ENCODE measurements at places on chromosomes 5 and 9. TPM values are rescaled to one million over a fixed set of nuclear protein-coding genes. Genes with fewer than 3 reads are reported as not detected.
A peak's percentile ranks its signal among the peaks of the same experiment; 100 is the strongest.

DNA sequence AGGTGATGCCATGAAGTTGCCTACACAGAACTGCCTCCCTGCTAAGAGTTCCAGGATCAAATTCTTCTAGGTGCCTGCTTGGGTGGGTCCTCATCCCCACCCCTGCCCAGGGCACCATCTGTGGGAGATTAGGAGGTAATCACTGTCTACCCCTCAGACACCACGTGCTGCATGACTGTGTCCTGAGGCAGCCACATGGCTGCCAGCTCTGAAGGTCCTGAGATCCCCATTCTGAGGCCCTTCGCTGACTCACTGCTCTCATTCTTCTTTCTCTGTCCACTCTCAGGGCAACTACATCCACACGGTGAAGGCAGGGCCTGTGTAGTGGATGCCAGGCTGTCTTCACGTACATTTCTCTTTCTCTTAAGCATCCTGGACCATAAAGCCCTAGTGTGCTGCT lies 222.9 kb upstream of the ANKRD55 start:
- DNase-seq: no peak

TAF1L gene
- not detected for total RNA-seq

GRCh38 chr5:377326-377981 lies 55.9 kb downstream of the AHRR start:
- peak; percentile 23 for DNase-seq

GRCh38 chr5:106269252-106269843 lies 1401.4 kb downstream of the EFNA5 start:
- peak; percentile 12 for DNase-seq

GRCh38 chr5:140253985-140254384 lies 48.9 kb downstream of the PFDN1 start:
- no peak for DNase-seq

DNA sequence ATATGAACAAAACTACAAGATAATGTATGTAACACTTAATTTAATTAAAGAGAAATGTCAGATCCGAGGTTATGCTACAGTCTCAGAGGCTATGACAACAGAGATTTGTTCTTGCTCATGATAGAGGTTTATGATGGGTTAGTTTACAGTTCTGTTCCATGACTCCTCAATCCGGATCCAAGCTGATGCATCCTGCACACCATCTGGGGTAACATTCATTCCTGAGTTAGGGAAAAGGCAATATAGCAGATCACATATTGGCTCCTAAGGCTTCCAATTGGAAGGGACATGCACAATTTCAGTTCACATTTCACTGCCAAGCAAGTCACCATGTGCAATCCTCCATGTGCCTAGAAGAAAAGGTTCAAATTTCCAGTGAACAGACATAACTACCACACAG lies 40.4 kb downstream of the ABLIM3 start:
- DNase-seq: no peak

- peak; percentile 54 for DNase-seq
These were observed 256.3 kb downstream of the KIAA0825 start for GRCh38 chr5:94361832-94362796.

GRCh38 chr5:173625673-173626504 lies 9.4 kb upstream of the BOD1 start:
- no peak for DNase-seq

DNA sequence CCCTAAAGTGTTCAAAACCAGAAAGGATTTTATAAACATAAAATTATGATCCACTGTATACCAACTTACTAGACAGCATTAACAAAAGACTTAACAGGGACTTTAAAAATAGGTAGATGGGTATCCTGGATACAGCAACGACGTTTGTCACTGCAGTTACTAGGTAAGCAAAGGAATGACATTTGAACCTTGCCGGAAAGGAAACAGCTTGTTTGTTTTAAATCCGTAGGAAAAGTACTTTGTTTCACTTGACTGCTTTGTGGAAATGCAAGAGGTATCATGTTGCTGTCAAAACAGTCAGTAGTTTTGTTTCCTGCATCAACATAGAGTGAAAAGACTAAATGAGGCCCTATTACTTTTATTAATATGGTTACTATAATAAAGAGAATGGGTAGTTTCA lies 122.9 kb downstream of the CDC42SE2 start:
- DNase-seq: no peak

AGTPBP1 gene
- 10.9 TPM for total RNA-seq

DNA sequence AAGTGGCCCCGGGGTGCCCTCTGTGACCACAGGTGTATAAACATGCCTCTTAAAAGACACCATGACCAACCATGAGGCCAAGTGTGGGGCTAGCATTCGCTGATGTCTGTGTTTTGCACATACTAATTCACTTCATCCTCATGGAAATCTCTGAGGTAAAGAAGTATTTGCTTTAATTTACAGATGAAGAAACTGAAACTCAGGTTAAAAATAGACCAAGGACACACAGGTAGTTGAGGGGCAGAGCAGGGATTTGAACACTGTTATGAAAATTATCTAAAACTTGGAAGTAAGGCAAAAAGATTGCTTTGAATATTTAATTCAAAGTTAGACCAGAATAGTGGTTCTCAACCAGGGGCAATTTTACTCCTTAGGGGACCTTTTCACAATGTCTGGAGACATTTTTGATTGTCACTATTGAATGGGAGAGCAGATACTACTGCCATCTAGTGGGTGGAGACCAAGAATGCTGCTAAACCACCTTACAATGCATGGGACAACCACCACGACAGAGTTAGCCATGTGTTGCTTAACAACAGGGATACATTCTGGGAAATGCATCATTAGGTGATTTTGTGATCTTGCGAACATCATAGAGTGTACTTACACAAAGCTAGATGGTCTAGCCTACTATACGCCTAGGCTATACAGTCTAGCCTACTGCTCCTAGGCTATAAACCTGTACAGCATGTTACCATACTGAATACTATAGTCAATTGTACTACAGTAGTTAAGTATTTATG lies 8.0 kb upstream of the FXN start:
- no peak for DNase-seq

HAND1 gene
- total RNA-seq: 0.45 TPM

- no peak for DNase-seq
These were observed 191.0 kb upstream of the KIF2A start for GRCh38 chr5:62115014-62115413.

DNA sequence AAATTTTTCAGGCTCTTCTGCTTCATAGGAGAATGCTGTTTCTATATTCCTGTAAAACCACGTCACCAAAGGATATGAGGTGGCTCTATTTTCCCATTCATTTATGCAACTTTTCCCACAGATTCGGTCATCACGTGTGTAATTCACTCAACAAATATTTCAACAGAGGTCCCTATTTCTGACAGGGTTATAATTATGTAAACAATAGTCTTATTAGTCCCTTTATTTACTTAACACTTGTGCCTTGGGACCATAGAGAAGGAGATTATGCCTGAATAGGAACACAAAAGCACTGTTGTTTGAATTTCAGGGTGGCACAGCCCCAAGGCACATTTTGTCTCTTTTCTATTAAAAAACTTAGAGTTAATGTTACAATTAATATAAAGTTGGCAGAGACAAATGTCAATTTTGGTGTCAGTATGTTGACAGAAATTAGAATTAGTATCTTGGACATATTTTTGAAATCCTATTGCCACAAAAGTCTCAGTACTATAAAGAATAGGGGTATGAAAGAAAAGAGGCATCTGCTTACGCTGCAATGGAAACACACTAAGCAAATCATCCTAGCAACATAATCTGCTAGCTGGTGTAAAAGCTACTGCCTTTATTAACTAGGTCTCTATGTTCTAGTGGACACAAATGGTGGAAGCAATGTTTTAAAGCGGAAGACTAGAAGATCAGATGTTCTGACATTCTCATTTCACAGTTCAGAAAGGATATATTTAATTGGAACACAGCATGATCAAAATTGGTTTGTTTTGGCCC lies 229.1 kb upstream of the TBCA start:
- no peak for DNase-seq

TLX3 gene
- total RNA-seq: not detected

ADAMTSL2 gene
- total RNA-seq: 0.68 TPM

PCDHGA2 gene
- total RNA-seq: 0.20 TPM

DNA sequence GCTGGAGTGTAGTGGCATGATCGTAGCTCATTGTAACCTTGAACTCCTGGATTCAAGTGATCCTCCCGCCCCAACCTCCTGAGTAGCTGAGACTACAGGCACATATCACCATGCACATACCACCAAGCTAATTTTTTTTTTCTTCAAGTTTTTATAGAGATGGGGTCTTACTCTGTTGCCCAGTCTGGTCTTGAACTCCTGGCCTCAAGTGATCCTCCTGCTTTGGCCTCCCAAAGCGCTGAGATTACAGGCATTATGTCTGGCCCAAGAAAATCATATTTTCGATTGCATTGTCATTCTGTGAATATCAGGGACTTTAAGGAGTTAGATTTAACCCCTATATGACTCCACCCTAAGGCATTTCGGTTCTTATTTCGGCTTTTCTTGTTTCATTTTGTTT lies 116.6 kb downstream of the VPS13A start:
- no peak for DNase-seq

- no peak for DNase-seq
These were observed 58.9 kb downstream of the DAP start for GRCh38 chr5:10702040-10702629.

GRCh38 chr9:133862585-133863256 lies 124.6 kb upstream of the SARDH start:
- no peak for DNase-seq

- no peak for DNase-seq
These were observed 213.0 kb downstream of the FBXL17 start for GRCh38 chr5:108168915-108169314.

DNA sequence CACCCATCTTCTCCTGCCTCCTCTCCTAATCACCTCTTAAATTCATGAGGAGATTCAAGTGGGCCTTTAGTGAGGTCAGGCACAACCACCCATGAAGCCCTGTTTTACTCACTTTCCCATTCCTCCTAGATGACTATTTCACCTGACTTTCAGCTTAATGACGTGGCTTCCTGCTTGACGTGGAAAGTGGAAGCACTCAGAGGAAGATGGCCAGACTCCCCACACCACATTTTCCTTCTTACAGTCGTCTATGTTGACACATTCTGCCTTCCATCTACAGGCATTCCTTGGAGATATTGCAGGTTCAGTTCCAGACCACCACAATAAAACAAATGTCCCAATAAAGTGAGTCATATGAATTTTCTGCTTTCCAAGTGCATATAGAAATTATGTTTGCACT lies 146.4 kb upstream of the TAS2R1 start:
- DNase-seq: no peak

DNAJC25 gene
- 10.4 TPM for total RNA-seq

SEMA5A gene
- 27.4 TPM for total RNA-seq

GRCh38 chr9:124392871-124393460 lies 22.3 kb downstream of the PSMB7 start:
- no peak for DNase-seq

HMCN2 gene
- total RNA-seq: 0.53 TPM

ANKRD55 gene
- 0.27 TPM for total RNA-seq

ZFP37 gene
- not detected for total RNA-seq

TMEM203 gene
- 38.4 TPM for total RNA-seq

PCDHGB7 gene
- total RNA-seq: 2.4 TPM

DNA sequence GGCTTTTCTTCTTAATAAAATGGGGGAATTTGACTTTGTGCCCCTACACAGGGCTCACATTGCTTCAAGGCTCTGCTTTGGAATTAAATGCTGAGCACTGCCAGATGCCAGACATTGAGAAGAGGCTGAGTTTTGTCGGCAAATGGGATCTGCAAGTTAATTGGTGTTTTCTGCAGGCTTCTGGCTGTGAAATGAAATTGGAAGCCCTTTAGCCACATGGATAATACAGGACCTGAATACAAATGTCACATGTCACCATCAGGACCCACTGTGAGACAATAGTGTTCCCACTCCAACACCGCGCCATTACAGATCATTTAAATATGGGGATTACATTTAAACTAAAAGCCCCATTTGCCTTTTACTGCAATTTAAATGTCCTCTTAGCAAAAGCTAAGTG lies 164.4 kb downstream of the ZSWIM6 start:
- DNase-seq: no peak

INSL4 gene
- total RNA-seq: not detected

GRCh38 chr5:91382530-91383026 lies 539 bp downstream of the ARRDC3 start:
- DNase-seq: peak; percentile 17

DNA sequence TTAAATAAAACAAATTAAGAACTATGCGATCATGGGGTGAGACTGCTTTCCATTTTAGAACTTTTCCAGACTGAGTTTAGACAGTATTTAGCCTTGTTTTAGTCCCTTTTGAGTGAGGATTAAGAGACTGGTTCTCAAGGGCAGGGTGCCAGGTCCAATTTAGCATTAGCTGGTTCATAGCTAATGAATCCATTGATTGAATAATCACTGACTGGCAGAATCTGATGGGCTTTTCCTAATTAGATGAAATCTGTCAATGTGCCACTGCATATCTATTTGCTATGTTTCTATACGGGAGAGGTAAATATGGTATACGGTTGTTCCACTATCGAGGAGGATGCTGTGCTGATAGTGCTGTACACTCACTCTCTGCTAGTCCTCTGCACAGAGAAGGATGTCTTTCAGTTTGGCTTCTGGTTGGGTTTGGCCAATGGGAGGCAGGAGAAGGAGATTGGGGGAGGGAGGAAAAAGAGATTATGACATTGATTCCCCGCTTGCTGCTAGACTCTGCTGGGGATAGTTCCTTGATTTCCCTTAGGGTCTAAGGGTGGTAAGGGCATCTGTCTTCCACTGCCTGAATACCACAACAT lies 496.6 kb downstream of the CTNND2 start:
- DNase-seq: no peak

DNA sequence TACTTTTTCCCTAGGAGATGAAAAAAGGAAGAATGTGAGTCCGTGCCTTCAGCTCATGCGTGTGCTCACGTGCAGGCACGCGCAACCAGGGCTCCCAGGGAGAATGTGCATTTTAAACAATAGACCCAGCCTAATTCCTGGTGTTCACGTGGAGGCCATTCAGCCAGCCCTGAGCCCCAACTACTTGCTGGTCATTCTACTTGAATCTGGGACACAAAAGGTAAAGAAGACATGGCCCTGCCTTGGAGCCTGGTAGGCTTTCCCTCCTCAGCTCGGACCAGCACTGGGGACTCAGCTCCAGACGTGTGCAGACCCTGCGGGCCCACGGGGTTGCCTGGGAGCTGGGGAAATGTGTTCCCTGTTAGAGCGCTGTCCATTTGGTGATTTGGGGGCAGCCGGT lies 125.5 kb downstream of the MVB12B start:
- no peak for DNase-seq

DNA sequence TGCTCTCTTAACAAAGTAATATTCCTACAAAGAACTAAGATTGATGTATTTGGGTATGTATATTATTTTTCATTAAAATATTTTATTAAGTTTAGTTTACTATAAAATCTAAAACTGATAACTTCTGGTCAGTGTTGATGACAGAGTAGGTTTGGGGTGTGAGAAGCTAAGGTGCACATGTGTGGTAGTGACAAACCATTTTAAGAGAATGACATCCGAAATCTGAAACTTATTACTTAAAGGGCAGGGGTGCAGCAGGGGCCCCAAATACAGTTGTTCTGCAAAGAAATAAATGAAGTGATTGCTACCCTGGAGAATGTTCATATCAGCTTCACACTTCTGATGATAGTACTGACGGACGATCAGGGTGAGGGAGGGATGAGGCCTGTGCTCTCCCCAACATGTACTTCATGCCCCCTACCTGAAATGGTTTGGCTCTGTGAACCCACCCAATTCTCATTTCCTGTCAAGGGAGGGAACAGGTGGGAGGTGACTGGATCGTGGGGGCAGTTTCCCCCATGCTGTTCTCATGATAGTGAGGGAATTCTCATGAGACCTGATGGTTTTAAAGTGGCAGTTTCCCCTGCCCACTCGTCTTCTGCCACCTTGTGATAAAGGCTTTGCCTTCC lies 125.3 kb upstream of the RFX3 start:
- DNase-seq: no peak

LTC4S gene
- 2.4 TPM for total RNA-seq
